Activated CD4-positive, alpha-beta T cell treated with anti-CD3 and anti-CD28 coated beads, Interleukin-2, amount 10 ng/mL, durations not matched to agents 7 days and 5 days (primary cell): ENCODE measurements at places on chromosomes 1 and 21. TPM values are rescaled to one million over a fixed set of nuclear protein-coding genes. Genes with fewer than 3 reads are reported as not detected.

SPATA45 gene
- 0.45 TPM for total RNA-seq

RNU1-3 gene
- 2,316 TPM for total RNA-seq

SH3D21 gene
- 6.9 TPM for total RNA-seq

SLC30A2 gene
- total RNA-seq: not detected
